ENCODE measurements at places on chromosomes 13 and 19.

- peak; percentile 41 for DNase-seq
Observed at GRCh38 chr13:48400850-48401291, 12.0 kb downstream of the LPAR6 start.

DNA sequence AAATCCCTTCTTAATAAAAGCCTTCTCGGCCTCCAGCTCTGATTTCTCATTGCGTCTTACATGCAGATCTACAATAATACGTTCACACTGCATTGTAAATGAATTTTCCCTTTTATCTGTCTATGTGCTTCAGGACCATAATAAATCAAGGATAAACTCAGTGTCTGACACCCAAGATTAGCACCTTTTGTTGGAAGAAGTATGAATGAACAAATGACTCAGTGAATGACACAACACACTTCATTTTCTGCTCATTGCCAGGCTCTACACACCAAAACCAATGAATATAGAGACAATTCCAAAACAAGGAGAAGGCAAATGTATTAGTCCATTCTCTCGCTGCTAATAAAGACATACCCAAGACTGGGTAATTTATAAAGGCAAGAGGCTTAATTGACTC, 1224.4 kb downstream of the EFNB2 start:
- DNase-seq: no peak

DNA sequence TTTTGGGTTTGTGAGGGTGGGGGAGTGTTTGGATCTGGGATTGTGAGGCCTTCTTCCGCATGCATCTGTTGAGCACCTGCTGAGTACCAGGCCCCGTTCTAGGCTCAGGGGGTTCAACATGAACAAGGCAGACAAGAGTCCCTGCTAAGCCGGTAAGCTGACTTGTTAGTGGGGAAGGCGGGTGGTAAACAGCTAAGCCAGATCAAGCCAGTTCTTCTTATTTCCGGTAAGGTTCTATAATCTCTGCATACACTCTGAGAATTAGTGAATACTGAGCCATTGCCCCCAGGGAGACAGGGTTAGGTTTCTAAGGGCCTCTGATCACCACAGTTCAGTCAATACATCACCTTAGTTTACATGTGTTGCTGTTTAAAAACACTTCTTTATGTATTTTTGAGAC, 9.9 kb upstream of the EHD2 start:
- DNase-seq: no peak

- no peak for DNase-seq
Observed at GRCh38 chr13:59119475-59119874, 1044.3 kb downstream of the DIAPH3 start.

- DNase-seq: no peak
Observed at GRCh38 chr19:11377237-11377636, 2.8 kb downstream of the SWSAP1 start.

GRCh38 chr19:31913103-31913661, 432.2 kb upstream of the ZNF507 start:
- no peak for DNase-seq

DNA sequence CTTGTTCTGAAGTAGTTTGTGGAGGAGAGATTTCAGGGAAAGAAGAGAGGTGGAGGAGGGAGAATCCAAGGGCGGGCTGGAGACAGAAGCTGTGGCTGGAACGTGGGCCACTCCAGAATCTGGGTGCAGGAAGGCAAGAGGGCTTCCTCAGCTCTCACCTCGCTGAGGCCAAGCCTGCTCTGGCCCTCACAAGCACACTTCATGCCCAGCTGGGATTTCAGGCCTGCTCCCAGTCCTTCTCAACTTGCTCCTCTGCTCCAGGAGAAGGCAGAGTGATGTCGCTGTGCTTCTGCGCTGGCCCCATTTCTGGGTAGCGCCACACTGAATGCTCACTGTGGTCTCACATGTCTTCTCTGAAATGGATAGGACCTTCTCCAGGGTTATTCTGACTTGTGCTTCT, 328.8 kb downstream of the FGF9 start:
- DNase-seq: no peak

GRCh38 chr13:60118696-60119400, 44.9 kb downstream of the DIAPH3 start:
- DNase-seq: no peak

DNA sequence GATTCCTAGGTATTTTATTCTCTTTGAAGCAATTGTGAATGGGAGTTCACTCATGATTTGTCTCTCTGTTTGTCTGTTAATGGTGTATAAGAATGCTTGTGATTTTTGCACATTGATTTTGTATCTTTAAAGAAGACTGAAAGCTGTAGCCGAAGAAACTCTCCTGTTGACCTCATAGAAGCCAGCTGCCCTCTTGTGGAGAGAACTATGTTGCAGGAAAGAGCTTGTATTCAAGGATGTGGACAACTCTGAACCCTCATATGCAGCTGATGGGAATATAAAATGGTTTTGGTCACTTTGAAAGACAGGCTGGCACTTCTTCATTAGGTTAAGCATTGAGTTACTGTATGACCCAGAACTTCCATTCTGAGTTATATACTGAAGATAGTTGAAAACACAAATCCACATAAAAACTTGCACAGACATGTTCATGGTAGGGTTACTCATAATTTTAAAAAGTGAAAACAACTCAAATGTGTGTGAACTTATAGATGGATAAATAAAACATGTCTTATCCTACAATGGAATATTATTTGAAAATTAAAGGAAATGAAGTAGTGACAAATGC, 65.8 kb upstream of the SLITRK6 start:
- no peak for DNase-seq

DNA sequence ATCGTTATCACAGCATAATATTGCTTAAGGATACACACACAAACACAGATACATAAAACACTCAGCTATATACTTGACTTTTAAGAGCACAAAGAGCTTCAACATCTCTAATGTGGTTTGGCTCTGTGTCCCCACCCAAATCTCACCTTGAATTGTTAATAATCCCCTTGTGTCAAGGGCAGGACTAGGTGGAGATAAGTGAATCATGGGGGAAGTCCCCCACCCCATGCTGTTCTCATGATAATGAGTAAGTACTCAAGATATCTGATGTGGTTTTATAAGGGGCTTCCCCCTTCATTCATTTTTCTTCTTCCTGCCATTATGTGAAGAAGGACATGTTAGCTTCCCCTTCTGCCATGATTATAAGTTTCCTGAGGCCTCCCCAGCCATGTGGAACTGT, 481.4 kb downstream of the PCDH9 start:
- DNase-seq: no peak

DNA sequence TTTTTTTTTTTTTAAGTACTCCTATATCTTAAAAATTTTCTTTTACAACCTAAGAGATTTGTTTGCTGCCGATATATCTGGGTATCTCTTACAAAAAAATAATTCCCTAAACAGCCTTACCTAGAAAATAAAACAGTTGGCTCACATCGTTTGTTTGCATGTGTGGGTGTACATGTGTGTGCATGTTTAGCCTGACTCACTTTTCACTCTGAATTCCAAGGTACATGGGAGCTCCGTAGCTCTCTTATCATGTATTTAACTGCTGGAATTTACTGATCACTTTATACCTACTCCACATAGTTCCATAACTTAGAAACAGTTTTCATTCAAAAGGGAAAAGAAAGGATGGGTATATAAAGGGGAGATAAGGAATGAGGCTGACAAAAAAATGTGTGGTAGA, 616.5 kb downstream of the GPC6 start:
- DNase-seq: no peak

GRCh38 chr13:76229281-76229680, 593.2 kb downstream of the LMO7 start:
- no peak for DNase-seq

GRCh38 chr13:33453936-33454335, 168.4 kb upstream of the STARD13 start:
- DNase-seq: no peak

DNA sequence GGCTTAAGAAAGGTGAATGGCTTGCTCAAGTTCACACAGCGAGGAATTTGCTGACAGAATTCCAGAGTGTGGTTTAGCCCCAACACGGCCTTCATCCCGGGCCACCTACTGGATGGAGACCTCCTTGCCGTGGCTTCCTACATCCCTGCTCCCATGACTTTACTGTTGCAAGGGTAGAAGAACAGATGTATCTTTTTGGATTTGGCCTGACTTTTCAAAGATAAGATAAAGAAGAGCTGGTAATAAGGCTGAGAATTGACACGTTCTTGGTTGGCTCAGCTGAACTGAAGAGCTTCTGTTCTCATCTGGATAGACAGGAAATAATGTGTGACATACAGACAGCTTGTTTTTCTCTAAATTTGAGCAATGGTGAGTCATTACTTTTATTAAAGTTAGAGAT, 113.1 kb downstream of the KLF5 start:
- DNase-seq: no peak

DNA sequence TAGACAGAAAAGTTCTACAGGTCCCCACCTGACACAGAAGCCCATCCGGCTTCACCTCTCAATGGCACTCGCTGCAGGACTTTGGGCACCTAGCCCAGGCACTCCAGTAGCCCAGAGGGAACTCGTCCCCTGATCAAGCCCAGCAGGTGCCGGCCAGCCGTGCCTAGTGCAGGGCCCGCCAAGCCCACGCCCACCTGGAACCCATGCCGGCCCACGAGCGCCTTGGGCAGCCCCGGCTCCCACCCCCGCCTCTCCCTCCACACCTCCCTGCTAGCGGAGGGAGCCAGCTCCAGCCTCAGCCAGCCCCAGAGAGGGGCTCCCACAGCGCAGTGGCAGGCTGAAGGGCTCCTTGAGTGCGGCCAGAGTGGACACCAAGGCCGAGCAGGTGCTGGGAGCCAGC, 268.8 kb downstream of the SLITRK1 start:
- no peak for DNase-seq

GRCh38 chr19:3556423-3556977, 886 bp downstream of the MFSD12 start:
- DNase-seq: no peak

DNA sequence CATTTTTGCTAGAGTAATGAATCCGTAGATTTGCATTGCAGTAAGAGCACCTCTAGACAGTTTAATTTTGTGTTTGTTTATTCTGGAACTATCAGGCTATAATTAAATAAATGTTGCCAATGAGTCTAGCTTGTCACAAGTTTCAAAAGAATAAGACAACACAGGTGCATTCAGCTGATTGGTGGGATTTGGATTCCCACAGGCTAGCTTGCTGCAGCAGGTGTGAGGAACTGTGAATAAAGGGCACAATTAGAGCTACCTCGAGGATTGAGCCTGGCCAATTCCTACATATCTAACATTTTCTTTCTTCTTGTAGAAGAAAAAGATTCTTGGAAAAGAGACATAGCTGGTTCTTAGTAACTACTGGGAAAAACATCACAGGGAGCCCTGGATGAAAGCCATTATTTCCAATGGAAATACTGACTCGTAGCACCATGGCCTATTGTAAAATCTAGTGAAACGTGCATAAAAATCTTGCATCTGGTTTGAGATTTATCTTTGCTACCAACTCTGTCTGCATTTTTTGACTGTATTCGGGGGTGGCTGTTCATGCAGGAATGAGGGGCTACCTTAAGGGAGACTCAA, 360.9 kb downstream of the FGF9 start:
- no peak for DNase-seq

- peak; percentile 88 for DNase-seq
Observed at GRCh38 chr19:50358483-50359327, 6.7 kb downstream of the NAPSA start.

- no peak for DNase-seq
Observed at GRCh38 chr13:27259831-27260230, 8.5 kb downstream of the RPL21 start.

DNA sequence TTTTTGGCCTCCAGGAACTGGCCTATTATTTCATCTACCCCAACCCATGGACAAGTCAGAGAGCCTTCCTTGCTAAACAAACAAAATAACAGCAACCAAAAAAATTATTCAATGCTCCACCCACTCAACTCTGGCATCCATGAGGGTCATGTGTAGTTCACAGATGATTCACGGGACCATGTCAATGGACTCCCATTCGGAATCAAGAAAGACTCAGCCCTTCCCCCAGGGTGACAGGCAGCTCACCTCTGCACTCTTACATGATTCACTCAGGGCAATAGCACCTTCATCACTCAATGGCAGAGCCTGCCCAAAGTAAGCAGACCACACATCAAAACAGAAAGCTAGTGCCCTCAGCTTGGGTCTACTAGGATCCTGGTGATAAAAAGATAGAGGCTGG, 14.3 kb upstream of the SCEL start:
- DNase-seq: no peak

DNA sequence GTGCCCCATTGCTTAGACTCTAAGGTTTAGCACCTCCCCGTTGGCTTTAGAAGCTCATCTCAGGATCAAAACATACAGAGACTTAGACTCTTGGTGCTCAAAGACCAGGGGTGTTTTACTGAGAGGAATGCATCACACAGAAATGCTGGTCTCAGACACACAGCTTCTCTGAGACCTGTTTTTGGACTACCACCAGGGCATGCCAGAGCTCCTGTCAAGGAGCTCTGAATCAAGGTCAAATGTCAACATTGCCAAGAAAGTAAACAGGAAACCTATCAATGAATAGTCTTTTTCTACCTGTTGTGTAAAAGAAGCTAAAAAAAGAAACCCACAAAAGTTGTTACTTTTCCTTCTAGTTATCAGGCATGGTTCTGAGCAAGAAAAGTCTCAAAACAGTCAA, 149.2 kb downstream of the COL4A1 start:
- DNase-seq: no peak

DNA sequence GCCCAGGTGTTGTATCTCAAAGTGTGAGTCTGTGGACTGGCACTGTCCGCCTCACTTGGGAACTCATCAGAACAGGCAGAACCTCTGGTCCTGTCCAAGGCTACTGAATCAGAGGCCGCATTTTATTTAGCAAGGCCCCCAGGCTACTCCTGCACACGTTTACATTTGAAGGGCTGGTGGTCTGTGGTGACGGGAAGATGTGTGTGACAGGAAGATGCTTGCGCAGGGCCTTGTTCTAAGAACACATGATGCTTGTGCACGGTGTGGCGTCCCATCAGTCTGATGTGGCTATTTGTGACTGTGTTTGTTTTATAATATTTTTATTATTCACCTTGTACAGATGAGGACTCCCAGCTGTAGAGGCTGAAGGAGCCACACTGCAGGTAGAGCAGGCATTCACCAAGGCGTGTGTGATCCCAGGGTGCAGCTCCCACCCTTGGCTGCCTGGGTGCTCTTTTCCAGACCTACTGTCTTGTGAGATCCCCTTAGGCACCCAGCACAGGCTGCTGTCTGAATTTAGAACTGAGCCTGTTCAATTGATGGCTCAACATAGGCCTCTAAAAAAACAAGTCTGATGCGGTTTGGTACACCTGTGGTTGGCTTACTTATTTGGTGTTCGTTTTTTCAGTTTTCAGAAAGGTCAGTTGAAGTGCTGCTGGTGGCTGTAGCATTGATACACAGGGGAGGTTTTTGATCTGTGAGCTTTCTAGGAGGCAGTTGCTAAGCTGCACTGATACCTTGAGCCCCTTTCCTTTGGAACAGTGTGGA, 3.1 kb downstream of the SLC25A15 start:
- DNase-seq: no peak
